ENCODE measurements at places on chromosomes 12 and 14. TPM values are rescaled to one million over a fixed set of nuclear protein-coding genes. Genes with fewer than 3 reads are reported as not detected.
A peak's percentile ranks its signal among the peaks of the same experiment; 100 is the strongest.

The TBC1D30 gene
- polyA plus RNA-seq: not detected

The TMEM30B gene
- polyA plus RNA-seq: not detected

The CELA1 gene
- not detected for polyA plus RNA-seq

The SERPINA12 gene
- not detected for polyA plus RNA-seq

The TPPP2 gene
- polyA plus RNA-seq: not detected

The MYF6 gene
- polyA plus RNA-seq: not detected

The PTGER2 gene
- not detected for polyA plus RNA-seq

The EEF1AKMT3 gene
- 0.43 TPM for polyA plus RNA-seq

The CYP27B1 gene
- polyA plus RNA-seq: 0.09 TPM

- no peaks in the 10 kb centered on the region for H3K27me3 ChIP-seq
- H3K4me1 ChIP-seq: peaks cover 3% of the 10 kb centered on the region
- no peak for DNase-seq
These were observed 28.2 kb upstream of the BCAT1 start for GRCh38 chr12:24977060-24977459.

DNA sequence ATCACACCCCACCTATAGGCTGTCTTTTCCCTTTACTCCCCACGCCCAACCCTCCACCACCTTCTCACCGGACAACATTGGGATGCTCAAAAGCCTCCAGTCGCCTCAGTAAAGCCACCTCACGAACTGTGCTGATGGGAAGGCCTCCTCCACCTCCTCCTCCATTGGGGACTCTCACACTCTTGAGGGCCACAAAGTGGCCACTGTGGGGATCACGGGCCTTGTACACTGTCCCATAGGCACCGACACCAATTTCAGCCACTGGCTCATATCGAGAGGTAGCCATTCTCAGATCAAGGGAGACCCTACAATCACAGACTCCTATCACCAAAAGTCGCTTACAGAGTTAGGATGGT lies 700 bp downstream of the CDK4 start:
- H3K4me3 ChIP-seq: peak overlapping the region; percentile 95
- H3K27ac ChIP-seq: peak overlapping the region; percentile 91
- DNase-seq: no peak

GRCh38 chr12:47387994-47388393 lies 308.2 kb upstream of the AMIGO2 start:
- DNase-seq: no peak
- no peaks in the 10 kb centered on the region for H3K27me3 ChIP-seq
- H3K27ac ChIP-seq: no peak overlapping the region
- no peaks in the 10 kb centered on the region for H3K36me3 ChIP-seq

- no peak overlapping the region for H3K27ac ChIP-seq
- no peaks in the 10 kb centered on the region for H3K36me3 ChIP-seq
- no peak overlapping the region for H3K4me3 ChIP-seq
- peaks cover 57% of the 10 kb centered on the region for H3K27me3 ChIP-seq
- H3K4me1 ChIP-seq: peaks cover 16% of the 10 kb centered on the region
- no peak for DNase-seq
These were observed 127.5 kb downstream of the AACS start for GRCh38 chr12:125192690-125193221.

DNA sequence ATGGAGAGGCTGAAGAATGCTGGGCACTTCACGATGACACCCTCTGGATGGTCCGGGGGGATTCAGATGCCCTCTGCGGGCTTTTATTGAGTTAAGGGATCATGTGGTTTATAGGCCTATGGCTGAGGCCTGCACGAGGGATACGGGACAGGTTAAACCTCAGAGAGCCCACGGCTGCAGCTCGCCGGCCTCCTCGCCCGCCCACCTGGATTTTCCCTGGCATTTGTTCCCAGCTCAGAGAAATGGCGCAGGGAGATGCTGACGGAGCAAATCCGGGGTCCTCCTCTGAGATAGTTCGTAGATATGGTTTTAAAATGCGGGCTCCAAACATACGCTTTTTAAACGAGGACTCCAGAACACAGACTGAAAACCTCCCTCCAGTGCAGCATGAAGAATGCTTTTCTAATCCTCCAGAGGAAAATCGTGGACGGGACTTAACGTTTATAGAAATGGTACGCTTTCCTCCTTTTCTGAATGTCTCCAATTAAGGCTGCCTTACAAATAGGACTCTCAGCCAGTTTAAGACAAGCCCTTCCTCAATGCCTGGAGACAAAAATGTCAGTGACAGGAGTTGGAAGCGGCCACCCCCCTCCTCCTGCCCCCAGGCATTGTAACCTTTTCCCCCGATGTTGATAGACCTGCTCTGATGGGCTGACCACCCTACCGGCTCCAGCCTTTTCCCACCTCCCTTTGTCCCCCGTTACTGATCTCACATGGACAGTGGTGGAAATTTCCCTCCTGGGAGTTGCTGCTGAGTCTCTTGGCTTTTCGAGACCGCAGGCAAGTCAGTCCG lies 16.6 kb downstream of the CCND2 start:
- H3K27ac ChIP-seq: peak overlapping the region; percentile 90
- H3K4me1 ChIP-seq: peaks cover 36% of the 10 kb centered on the region

GRCh38 chr12:80316222-80316621 lies 127.8 kb upstream of the PTPRQ start:
- DNase-seq: no peak
- H3K27ac ChIP-seq: no peak overlapping the region
- H3K4me3 ChIP-seq: no peak overlapping the region
- H3K4me1 ChIP-seq: no peaks in the 10 kb centered on the region

DNA sequence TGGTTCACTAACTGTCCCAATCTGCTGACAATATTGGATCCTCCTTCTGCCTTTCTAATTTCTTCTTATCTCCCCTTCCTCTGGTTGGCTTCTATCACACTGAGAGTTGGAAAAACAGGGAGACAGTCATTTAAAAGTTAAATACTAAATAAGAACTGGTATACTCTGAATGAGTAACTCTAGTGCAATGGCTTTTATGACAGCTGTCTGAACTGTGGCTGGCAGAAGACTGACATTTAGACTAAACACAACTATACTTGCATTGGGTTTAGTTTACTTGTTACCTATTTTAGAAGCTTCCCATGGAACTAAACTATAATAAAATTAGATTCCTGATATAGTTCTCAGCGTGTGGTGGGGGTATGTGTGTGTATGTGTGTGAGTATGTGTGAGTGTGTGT lies 7.9 kb upstream of the MAGOHB start:
- H3K4me1 ChIP-seq: no peaks in the 10 kb centered on the region
- H3K27me3 ChIP-seq: peaks cover 22% of the 10 kb centered on the region
- H3K27ac ChIP-seq: no peak overlapping the region
- DNase-seq: no peak
- no peaks in the 10 kb centered on the region for H3K36me3 ChIP-seq
- H3K4me3 ChIP-seq: no peak overlapping the region

DNA sequence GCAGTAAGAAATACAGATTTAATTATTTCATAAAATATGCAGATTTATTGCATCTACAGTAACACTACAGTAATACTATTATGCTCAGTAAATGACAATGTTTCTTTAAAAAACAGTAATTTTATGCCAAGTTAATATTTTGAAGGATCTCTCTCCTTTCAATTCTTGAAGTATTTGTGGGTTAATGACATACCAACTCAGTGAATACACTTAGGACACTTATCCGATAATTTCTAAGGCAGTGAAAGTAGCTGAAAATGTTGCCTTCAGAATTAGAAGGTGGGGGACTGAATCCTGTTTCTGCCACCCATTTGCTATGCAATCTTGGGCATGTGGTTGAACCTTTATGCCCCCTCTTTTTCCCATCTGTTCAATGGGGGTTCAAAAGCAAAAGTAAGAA lies 24.8 kb upstream of the IFNG-AS1 start:
- H3K27ac ChIP-seq: no peak overlapping the region
- H3K4me3 ChIP-seq: no peak overlapping the region
- no peak for DNase-seq
- no peaks in the 10 kb centered on the region for H3K36me3 ChIP-seq

GRCh38 chr12:52650520-52651081 lies 1.4 kb downstream of the KRT2 start:
- H3K27ac ChIP-seq: no peak overlapping the region
- peaks cover 23% of the 10 kb centered on the region for H3K27me3 ChIP-seq
- H3K4me1 ChIP-seq: no peaks in the 10 kb centered on the region
